ENCODE measurements at places on chromosomes 6 and 20.

GRCh38 chr20:32991792-32992641 is 12.2 kb downstream of the SUN5 start:
- no peak for DNase-seq

DNA sequence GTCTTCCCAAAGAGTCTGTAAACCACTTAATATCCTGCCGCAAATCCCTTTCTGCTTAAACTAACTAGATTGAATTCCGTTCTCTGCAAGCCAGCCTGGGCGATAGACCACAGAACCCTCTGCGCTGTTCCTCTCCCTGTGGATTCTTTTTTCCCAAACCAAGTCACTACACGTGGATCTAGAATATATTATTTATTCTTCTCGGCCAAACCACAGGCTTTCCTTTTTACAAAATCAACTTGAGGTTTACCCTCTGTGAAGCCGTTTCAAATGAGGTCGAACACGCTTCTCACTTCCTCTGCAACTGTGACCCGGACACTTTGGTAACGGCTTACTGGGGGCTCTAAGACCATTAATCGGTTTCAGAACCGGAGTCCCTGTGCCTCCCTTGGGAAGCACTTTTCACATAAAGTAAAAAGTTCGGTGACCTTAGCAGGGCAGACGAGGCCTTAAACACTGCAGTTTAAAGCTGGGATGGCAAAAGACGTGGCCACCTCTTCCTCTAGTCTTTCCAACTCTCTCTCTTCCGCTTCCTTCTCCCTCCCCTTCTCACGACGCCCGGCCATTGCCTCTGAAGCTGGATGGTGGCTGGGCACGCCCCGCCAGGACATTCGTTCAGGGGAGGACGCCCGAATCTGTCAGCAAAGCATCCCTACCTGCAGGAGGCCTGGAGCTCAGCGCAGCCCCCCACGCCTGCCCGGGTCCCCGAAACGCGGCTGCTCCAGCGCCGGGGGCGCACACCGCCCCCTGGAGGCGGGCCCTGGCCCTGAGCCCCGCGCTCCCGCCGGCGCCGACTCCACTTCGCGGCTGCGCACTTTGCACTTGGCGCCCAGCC is 55.0 kb upstream of the FOXC1 start:
- DNase-seq: peak; percentile 47

- no peak for DNase-seq
Observed at GRCh38 chr6:126747728-126748540, 370.5 kb upstream of the RSPO3 start.

- no peak for DNase-seq
Observed at GRCh38 chr20:41349266-41349665, 8.6 kb downstream of the LPIN3 start.

GRCh38 chr6:84227044-84227433 is 404 bp downstream of the CEP162 start:
- DNase-seq: no peak

DNA sequence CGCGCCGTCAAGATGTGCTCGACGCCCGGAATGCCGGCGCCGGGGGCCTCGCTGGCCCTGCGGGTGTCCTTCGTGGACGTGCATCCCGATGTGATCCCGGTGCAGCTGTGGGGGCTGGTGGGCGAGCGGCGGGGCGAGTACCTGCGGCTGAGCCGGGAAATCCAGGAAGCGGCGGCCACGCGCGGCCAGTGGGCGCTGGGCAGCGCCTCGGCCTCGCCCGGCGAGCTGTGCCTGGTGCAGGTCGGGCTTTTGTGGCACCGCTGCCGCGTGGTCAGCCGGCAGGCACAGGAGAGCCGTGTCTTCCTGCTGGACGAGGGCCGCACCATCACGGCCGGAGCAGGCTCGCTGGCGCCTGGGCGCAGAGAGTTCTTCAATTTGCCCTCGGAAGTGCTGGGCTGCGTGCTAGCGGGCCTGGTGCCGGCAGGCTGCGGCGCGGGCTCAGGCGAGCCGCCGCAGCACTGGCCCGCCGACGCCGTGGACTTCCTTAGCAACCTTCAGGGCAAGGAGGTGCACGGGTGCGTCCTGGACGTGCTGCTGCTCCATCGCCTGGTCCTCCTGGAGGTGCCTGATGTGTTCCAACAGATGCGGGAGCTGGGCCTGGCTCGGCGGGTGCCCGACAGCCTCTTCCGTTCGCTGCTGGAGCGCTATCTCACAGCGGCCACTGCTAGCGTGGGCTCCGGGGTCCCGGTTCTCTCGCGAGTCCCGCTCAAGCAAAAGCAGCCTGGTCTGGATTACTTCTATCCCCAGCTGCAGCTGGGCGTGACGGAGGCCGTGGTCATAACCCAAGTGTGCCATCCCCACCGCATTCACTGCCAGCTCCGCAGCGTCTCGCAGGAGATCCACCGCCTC is 656 bp downstream of the TDRD6 start:
- no peak for DNase-seq

DNA sequence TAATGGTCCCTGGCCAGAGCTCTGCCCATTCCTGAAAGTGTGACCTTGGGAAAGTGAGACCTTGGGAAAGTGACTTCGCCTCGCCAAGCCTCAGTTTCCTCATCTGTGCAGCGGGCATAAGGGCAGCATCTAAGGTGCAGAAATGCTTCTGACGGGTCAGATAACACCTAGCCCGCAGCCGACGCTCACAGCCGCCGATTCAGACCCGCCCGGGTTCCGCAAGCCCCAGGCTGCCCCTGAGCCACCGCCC is 486 bp downstream of the FKBP1A start:
- no peak for DNase-seq

- no peak for DNase-seq
Observed at GRCh38 chr20:19990850-19991249, 26.3 kb upstream of the NAA20 start.
